Suppressor macrophage (primary cell): ENCODE measurements at places on chromosomes 6 and 20.

- DNase-seq, result no peak
Observed at GRCh38 chr6:11393713-11394627, 143.6 kb upstream of the TMEM170B start.

DNA sequence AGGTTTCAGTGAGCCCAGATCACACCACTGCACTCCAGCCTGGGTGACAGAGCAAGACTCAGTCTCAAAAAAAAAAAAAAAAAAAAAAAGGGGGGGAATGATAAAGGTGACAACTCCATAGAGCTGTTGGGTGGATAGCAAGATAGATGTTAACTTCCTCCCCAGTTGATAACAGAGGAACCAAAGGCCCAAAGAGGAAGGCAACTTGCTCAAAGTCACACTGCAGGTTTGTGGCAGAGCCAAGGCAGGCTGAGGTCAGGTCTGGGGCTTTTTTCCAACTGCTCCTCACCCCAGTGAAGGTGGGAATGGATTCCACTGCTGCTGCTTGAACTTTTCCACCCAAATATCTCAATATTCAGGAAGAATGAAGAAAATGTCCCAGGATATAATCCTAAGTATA lies 26.7 kb downstream of the HCK start:
- peak; percentile 54 for DNase-seq

GRCh38 chr6:130752267-130752666 lies 74.9 kb upstream of the SMLR1 start:
- DNase-seq, result no peak

- DNase-seq, result no peak
Observed at GRCh38 chr6:127952831-127953230, 52.0 kb upstream of the THEMIS start.
